K562 (cell line): ENCODE measurements at places on chromosomes 5 and 9. TPM values are rescaled to one million over a fixed set of nuclear protein-coding genes. Genes with fewer than 3 reads are reported as not detected.

GRCh38 chr5:95818181-95819147, 4.1 kb downstream of the GLRX start:
- no peak for DNase-seq
- H3K4me3 ChIP-seq, result no peak overlapping the region
- no peak overlapping the region for H3K27ac ChIP-seq
- H3K27me3 ChIP-seq, result no peaks in the 10 kb centered on the region
- no peaks in the 10 kb centered on the region for H3K36me3 ChIP-seq

DNA sequence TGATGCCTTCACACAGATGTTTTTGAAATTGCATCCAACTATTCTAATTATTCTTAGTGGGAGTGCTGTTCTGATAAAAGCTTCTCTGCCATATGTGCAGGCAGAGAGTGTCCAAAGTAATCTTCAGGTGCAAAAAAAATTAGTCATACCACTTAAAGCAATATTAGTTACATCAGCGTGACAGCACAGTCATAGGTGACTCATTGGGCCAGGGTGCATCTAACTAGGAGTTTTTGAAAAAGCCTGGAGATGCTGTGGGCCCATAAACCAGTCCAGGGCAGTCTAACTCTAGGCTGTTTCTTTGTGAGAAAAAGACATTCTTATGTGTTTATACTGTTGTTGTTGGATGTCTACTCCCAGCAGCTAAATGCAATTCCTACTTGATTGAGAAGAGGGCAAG, 33.0 kb upstream of the C6 start:
- H3K27me3 ChIP-seq, result no peaks in the 10 kb centered on the region
- no peaks in the 10 kb centered on the region for H3K36me3 ChIP-seq
- H3K27ac ChIP-seq, result no peak overlapping the region
- no peak overlapping the region for H3K4me3 ChIP-seq
- DNase-seq, result no peak

The ALDOB gene
- total RNA-seq, result 0.78 and 0.80 TPM in 2 replicates

The NUTM2F gene
- total RNA-seq, result not detected in 2 replicates

The CCL28 gene
- not detected in 2 replicates for total RNA-seq
